Right forelimb (tissue), 1 donor: ENCODE measurements at places on chromosomes 11 and 22.

DNA sequence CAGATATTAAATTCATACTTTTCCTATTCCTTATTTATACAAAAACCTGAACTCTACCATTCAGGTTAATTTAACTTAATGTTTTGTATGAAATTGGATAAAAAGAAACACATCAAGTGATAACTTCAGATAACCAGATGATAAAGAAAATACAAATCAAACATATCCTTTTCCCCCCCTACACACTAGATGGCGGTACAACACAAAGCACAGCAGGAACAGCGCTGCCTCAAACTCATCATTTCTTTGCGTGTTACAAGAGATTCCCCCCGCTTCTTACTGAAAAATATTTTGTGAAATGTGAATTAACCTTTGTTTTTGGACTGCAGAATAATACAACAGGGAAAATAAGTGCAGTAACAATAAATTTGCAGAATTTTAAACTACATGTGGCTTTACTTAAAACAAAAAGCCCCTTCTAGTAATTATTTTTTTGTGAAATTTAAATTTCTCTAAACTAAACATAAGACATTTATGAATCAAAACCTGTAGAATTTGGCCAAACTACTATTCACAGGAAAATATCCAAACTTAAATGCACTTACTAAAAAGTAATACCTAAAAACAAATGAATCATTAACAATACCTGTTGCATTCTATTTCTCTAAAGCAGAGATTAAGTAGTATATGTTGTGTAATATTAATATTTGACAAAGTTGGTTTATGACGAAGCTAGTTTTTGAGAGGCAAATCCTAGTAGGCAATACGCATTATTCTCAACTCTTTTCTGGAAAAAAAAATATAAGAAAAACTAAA is 74.4 kb downstream of the ARHGAP32 start:
- DNase-seq, result peak; percentile 62

DNA sequence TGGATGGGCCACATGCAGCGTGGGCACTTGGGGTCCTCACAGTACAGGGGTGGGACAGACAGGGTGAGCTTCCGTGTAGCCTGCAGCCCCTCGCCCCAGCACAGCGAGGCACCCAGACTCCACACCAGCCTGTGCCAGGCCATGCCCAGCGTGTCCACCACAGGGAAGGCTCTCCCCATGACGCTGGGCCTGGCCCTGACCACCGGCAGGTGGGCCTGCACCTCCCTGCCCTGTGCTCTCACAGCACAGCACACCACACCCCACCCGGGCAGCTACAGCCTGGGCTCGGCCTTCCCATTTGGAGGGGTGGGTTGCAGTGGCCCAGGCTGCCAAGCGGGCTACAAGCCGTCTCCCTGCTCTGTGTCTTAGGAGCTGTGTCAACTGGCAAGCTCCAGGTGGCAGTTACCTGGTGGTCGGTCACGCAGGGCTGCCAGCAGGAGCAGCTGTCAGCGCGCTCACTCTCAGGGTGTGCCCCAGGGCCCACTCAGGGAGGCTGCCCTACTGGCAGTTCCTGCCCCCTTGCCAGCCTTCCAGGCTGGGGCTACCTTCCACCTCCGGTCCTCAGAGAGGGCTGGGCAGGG is 4.6 kb downstream of the MOB2 start:
- DNase-seq, result no peak

DNA sequence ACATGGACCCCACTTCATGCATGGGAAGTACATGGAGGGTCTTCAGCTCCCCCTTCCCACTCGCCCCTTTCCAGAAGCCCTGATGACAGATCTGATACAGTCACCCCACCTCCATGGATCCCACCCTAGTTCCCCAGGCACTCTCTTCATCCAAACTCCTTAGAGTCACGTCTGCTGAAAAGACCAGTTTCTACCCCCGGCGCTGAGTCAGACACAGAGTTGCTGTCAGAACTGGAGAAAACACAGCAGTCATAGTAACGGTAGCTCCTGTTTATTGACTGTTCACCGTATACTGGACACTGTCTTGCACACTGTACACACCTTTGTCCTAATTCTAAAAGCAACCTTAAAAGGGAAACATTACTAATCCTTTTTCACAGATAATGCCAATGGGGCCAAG is 29.1 kb downstream of the DRD2 start:
- DNase-seq, result no peak

GRCh38 chr22:48746789-48747425 is 1080.8 kb downstream of the BRD1 start:
- no peak for DNase-seq

DNA sequence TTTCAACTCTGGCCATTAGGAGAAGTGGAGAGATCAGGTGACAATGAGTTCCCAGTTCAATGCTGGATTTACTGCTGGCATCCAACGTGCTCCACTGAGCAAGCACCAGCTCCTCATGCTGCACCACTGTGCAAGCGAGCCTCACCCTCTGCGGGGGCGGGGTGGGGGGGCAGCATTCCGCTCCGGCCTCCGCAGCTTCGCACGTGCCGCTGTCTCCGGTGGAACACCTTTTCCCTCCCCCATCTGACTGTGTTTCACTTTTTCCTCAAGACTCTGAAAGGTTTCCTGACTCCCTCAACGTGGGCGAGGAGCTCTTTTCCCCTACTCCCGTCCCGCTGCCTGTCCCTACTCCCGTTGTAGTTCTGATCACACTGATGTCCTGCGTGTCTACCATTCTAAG is 835 bp upstream of the RHOD start:
- DNase-seq, result peak; percentile 52
